ENCODE measurements at places on chromosomes 16 and 17. TPM values are rescaled to one million over a fixed set of nuclear protein-coding genes. Genes with fewer than 3 reads are reported as not detected.

GRCh38 chr17:38355251-38355650 is 3.6 kb downstream of the SOCS7 start:
- H3K4me3 ChIP-seq = peak overlapping the region; percentile 28
- no peak for DNase-seq
- H3K36me3 ChIP-seq = no peaks in the 10 kb centered on the region
- H3K27me3 ChIP-seq = peaks cover 7% of the 10 kb centered on the region
- no peak overlapping the region for H3K27ac ChIP-seq

The SLC2A4 gene
- 0.42 TPM for total RNA-seq

The LAT gene
- total RNA-seq = 8.3 TPM

- DNase-seq = no peak
- peaks cover under 1% of the 10 kb centered on the region for H3K4me1 ChIP-seq
- peaks cover 11% of the 10 kb centered on the region for H3K27me3 ChIP-seq
- no peak overlapping the region for H3K4me3 ChIP-seq
Observed at GRCh38 chr16:12569061-12569460, 234.6 kb downstream of the CPPED1 start.

The HYDIN gene
- total RNA-seq = 7.0 TPM

GRCh38 chr17:51668155-51668962 is 408.0 kb downstream of the UTP18 start:
- peaks cover 4% of the 10 kb centered on the region for H3K27me3 ChIP-seq
- H3K36me3 ChIP-seq = peaks cover 4% of the 10 kb centered on the region

- H3K4me3 ChIP-seq = no peak overlapping the region
- H3K4me1 ChIP-seq = peaks cover 8% of the 10 kb centered on the region
- H3K27ac ChIP-seq = no peak overlapping the region
- no peaks in the 10 kb centered on the region for H3K36me3 ChIP-seq
Observed at GRCh38 chr17:72046643-72047612, 73.9 kb upstream of the SOX9 start.

GRCh38 chr16:69833357-69834282 is 71.5 kb downstream of the WWP2 start:
- peaks cover 28% of the 10 kb centered on the region for H3K4me1 ChIP-seq
- DNase-seq = no peak
- H3K27me3 ChIP-seq = no peaks in the 10 kb centered on the region
- H3K4me3 ChIP-seq = peak overlapping the region; percentile 68
- no peaks in the 10 kb centered on the region for H3K36me3 ChIP-seq
- peak overlapping the region; percentile 72 for H3K27ac ChIP-seq

- H3K27me3 ChIP-seq = peaks cover 20% of the 10 kb centered on the region
- H3K27ac ChIP-seq = no peak overlapping the region
- H3K4me3 ChIP-seq = no peak overlapping the region
- no peak for DNase-seq
- H3K36me3 ChIP-seq = no peaks in the 10 kb centered on the region
Observed at GRCh38 chr16:2773188-2773968, 3.7 kb downstream of the ELOB start.
